ENCODE measurements at places on chromosomes 3 and 15.

DNA sequence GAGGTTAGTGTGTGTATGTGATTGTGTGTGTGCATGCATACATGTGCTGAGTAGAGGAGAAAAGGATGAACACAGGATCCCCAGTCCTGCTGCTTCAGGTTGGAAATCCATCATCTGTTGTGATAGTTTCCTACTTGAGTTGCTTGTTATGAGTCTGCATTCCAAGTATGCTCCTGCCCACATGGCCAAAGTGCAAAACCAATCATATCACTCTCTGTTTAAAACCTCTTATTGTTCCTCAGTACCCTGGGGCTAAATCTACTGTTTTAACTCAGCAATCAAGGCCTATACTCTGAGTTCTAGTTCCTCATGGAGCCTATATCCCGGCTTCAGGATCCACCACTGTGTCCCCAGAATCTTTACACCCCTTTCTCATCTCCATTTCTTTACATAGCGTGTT, 139.9 kb upstream of the TLE3 start:
- no peak for DNase-seq

GRCh38 chr3:126417981-126418530, 23.3 kb downstream of the CFAP100 start:
- DNase-seq, result no peak

DNA sequence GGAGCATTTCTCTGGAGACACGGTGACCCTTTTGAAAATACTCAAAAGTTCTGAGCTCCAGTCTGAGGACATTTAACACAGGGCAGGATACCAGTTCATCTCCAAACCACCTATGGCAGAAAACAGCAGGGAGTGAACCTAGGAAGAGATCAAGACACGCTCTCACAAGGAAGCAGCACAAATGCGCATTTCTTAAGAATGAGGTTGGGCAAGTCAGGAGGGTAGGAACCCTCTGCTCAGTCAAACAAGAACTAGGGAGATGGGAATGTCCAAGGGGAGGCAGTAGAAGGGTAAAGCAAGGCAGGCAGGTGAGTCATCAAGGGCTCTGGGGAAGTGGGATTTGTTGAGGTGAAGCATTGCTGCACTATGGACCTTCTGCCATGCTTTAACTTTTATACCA, 60.3 kb upstream of the PSMD6 start:
- no peak for DNase-seq

DNA sequence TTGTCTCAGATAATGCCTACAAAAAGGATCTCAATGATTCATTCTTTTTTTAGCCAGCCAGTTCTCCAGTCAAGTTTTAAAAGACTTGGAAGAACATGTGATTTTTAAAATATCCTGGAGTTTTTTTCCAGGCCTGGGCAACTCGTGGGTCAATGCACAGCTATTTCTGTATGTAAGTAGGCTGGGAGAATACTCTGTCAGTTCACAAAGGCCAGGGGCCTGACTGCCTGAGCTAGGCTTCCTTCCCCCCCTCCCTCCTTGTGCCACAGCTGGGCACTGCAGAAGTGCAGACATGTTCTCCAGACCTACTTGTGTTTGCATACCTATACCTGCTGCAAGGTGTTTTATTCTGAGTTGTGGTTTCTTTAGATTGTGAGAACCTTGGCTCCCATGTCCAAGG, 43.7 kb downstream of the CTDSPL start:
- no peak for DNase-seq

- DNase-seq, result no peak
Observed at GRCh38 chr3:15498431-15499214, 22.9 kb downstream of the COLQ start.

GRCh38 chr3:165523801-165524200, 313.4 kb downstream of the BCHE start:
- no peak for DNase-seq

GRCh38 chr3:15952543-15953175, 154.9 kb upstream of the ANKRD28 start:
- DNase-seq, result no peak

- peak; percentile 76 for DNase-seq
Observed at GRCh38 chr3:144187531-144188210, 216.0 kb downstream of the DIPK2A start.

DNA sequence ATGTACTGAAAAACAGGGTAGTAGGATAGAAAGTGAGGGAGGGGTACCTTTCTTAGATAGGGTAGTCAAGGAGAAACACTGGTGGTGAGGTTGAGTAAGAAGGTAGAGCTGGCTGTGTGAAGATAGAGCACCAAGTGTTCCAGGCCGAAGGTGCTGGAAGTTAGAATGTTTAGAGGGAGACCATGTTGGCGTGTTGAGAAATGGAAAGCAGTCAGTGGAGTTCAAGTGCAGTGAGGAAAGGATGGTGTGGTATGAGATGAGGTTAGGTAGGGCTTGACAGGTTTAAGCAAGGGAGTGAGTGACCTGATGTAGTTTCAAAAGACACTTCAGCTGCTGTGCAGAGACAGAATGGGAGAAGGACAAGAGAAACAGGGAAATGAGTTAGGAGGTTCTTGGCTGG, 54.2 kb upstream of the CHST2 start:
- no peak for DNase-seq

DNA sequence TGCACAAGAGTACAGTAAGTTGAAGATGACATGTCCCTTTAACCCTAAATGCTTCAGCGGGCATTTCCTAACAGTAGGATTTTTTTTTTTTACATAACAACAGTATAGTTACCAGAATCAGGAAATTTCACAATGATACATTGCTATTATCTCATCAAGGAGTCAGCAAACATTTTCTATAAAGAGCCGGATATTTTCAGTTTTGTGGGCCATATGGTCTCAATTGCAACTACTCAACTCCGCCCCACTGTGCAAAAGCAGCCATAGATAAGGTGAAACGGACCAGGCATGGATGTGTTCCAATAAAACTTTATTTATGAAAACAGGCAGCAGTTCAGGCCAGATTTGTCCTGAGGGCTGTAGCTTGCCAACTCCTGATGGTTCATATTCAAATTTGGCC, 130.6 kb downstream of the SMAD6 start:
- peak; percentile 39 for DNase-seq

GRCh38 chr3:113110267-113110666, 101.1 kb upstream of the BOC start:
- no peak for DNase-seq

DNA sequence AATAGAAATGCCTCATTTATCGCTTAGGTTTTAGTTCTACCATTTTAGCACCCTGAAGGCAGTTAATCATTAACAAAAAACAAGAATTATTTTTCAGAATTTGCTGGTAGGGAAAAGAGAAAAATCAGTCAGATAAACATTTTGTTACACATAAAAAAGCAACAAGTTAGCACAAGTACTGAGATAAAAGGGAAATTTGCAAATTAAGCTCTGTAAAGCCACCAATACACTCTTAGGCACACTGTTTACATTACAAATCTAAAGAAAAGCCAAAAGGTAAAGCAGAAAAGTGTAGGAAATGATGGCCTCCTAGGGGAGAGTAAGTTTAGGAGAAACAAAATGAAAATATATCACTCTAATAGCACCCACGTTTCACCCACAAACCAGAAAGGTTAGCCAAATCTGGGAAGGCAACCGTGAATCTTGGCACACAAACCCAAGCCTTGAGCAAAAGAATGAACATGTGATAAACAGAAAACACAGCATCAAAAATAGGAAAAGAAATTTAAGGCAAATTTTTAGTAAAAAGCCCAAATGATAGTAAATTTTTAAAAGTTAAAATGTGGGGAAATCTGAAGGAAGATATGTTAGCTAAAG, 1.6 kb upstream of the SATB1 start:
- no peak for DNase-seq

- no peak for DNase-seq
Observed at GRCh38 chr3:44098656-44099415, 142.8 kb upstream of the TOPAZ1 start.

DNA sequence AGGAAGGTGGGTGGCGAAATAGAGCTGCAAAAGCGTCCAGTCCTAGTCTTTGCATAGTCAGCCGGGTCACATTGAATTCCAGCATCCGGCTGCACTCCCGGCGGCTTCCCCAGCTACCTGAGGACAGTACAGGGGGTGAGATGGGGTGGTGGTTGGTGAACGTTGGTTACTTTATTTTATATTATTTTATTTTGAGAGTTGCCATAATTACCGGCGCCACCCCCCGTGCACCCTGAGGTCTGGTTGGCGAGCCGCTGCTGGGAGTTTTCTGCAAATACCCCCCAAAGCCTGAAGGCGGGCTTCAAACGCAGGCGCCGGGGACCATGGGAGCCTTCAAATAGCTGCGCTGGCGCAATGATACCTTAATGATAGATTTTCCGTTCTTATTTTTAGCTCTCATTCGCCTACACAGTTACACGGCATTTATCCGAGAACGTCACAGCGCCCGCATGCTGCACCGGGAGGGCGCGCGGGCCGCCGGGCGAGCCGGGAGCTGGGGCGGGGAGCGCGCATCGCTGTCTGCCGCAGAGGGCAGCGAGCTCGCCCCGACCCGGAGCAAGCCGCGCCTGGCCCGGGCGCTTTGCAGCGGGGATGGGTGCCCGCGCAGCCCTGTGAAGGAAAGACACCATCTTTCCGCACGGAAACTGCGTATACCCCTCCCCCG, 756 bp upstream of the RASGRF1 start:
- no peak for DNase-seq

DNA sequence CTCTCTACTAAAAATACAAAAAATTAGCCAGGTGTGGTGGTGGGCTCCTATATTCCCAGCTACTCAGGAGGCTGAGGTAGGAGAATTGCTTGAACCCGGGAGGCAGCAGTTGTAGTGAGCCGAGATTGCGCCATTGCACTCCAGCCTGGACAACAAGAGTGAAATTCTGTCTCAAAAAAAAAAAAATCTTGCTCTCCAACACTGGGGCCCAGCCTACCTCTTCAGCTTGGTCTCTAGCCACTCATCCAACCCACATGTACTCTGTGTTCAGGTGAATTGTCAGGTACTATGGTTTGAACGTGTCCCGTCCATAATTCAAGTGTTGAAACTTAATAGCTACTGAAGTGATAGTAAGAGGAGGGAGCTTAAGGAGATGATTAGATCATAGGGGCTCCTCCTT, 22.4 kb upstream of the RAB7A start:
- DNase-seq, result no peak

GRCh38 chr3:78855190-78855589, 912.6 kb downstream of the ROBO1 start:
- DNase-seq, result no peak

- DNase-seq, result no peak
Observed at GRCh38 chr3:70620956-70621355, 308.5 kb upstream of the MDFIC2 start.

DNA sequence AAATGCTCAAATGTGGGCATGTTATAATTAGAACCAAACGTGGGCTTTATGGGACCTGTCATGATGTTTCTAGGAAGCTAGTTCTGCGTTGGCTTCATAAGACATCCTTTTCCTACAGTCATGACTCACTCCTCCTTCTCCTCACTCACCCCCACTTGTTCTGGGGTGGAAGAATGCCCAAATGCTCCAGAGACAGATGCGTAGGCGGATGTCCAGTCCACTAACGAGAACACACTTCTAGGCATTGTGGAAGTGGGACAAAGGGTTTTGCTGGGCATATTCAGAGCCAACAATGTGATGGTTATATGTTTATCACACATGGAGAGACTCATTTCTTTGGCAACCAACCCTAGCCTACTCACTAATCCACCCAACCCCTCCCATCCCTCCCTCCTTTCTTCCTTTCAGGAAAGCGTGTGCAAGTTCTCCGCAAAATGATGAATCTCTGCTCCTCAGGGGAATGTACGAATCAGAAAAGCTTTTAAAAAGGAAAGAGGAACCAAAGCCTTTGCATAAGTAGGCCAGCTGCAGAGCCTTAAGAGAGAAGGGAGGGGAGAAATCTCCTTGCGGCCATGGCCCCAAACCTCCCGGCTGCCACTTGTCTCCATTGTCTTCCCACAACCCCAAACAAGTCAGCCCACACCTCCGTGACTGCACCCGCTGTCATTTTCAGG, 123.0 kb upstream of the SPRED1 start:
- peak; percentile 100 for DNase-seq

- peak; percentile 73 for DNase-seq
Observed at GRCh38 chr3:177337541-177338331, 140.5 kb upstream of the TBL1XR1 start.

DNA sequence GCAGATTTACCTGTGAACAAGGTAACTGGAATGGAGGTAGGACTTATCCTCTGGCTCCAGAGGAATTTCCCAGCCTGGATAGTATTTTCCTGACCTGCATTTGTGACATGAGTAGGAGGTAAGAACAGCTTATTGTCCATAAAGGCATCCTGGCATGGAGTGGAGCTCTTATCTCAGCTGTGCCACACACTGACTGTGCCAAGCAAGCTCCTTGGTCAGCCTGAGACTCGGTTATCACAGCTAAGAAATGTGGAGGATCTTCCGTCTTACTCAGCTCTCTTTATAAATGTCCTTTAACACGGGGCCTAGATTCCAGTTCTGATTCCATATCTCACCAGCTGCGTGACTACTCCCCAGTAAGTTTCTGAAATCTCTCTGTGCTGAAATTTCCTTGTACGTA, 38.9 kb downstream of the SLCO3A1 start:
- no peak for DNase-seq

GRCh38 chr15:90230071-90230494, 3.7 kb downstream of the CIB1 start:
- DNase-seq, result no peak

GRCh38 chr3:23994244-23994569, 49.1 kb downstream of the NR1D2 start:
- DNase-seq, result no peak

DNA sequence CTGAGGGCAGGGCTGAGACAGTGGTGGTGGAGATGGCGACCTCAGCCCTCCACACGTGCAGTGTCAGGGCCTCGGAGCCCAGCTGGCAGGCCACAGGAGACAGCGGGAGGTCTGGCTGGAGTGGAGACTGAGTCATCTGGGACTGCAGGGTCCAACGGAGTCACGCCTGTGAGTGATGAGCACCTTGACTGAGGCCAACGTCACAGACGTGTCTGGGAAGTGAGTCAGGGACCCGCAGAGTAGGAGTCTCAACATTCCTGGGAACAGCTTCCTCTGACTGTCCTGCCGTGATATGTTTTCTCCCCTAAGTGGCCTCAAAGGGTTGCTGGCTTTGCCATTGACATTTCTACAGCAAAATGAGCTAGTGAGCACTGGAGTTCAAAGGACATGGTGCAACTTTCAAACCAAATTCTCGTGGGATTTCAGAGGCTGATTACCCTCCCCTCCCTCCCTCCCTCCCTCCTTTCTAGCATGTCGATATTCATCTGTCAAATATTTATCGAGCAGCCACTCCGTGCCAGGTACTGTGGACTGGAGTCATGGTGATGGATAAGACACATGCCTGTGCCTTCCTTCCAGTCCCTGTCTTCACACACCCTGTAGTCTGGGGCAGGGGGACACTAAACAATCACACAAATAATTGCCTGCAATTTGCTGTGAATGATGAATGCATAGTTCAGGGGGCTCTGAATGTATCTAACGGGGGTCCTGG, 53.3 kb upstream of the AMOTL2 start:
- peak; percentile 97 for DNase-seq

All from stromal cell of bone marrow (primary cell).